ENCODE measurements at places on chromosomes 3 and 15.

GRCh38 chr3:126753191-126754160 is 49.4 kb downstream of the CHCHD6 start:
- no peak for DNase-seq

DNA sequence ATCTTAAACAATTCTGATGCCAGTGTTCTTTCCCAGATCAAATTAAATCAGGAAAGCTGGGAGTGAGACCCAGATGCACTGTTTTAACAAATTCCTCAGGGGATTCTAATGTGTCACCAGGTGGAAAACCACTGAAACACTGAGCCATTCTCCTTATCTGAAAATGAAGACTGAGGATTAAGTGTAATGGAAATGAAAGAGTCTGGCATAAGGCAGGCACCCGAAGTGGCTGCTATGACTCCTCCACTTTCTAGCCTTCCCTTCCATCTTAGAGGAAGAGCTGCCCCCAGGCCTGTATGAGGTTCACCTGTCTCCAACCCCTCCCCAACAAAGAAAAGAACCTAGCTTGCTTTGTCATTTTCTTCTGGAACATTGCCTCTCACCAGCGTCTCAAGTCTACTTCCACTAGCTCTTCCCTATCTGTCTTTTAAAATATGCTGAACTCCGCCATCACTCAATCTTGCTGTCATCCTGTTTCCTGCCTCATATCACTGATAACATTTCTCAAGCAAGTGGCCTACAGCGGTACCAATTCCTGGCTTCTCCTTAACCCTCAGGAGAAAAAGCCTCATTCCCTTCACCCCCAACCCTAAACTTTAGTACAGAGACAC is 13.7 kb upstream of the ABHD2 start:
- DNase-seq = no peak

GRCh38 chr15:65796610-65797078 is 4.6 kb upstream of the DENND4A start:
- no peak for DNase-seq

DNA sequence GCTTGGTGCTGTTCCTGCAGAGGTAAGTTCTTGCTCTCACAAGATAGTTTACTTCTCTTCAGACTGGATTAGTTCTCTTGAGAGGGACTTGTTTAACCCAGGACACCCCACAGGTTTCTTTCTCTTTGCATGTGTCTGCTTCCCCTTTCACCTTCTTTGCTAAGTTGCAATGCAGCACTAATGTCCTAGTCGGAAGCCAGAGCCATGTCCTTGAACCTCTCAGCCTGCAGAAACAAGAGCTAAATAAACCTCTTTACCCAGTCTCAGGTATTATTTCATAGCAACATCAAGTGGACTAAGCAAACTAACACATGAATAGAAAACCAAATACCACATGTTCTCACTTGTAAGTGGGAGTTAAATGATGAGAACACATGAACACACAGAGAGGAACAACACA is 915.2 kb downstream of the NSUN3 start:
- DNase-seq = no peak

GRCh38 chr3:96731031-96731430 is 83.4 kb upstream of the EPHA6 start:
- no peak for DNase-seq

GRCh38 chr3:183854318-183855035 is 29.1 kb upstream of the MAP6D1 start:
- no peak for DNase-seq

DNA sequence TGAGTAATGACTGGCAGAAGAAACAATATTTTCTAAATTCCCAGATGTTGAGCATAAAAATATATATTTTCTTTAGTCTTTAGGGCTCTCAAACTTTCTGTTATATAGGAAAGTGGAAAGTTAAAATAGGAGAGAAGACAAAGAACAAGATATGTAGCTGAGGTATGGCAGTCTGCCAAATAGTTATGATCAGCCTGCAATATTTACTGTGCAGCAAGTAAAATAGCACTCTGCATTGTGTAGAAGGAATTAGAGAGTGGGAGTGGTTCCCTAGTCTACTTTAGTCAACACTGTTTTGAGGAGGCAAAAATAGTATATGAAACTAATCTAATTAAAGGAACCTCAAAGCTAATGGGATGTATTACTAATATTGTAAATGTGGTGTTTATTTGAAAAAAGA is 978.1 kb upstream of the ALCAM start:
- no peak for DNase-seq

DNA sequence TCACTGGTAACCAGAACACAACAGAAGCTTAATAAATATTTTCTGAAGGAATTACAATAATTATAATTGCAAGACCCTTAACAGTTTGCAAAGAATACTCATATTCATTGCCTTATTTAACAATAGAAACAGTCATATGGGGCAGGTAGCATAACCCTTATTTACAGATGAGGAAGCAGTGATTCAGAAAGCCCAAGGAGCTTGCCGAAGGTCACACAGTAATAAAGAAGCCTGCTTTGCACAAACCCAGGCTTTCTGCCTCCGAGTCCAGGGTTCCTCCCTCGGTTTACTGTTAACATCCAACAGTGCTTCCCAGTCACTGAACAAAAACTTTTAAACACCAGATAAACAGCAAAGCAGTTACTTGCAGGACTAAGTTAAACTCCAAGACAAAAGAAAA is 35.3 kb downstream of the SRGAP3 start:
- no peak for DNase-seq

GRCh38 chr3:26827169-26827568 is 204.6 kb downstream of the LRRC3B start:
- no peak for DNase-seq

- DNase-seq = no peak
These were observed 52.8 kb downstream of the MGA start for GRCh38 chr15:41713047-41713446.

- DNase-seq = no peak
These were observed 79.5 kb downstream of the IMPG2 start for GRCh38 chr3:101240719-101241399.

- DNase-seq = no peak
These were observed 46.9 kb downstream of the NFKBIZ start for GRCh38 chr3:101896083-101896757.

- DNase-seq = no peak
These were observed 387.0 kb downstream of the TUSC7 start for GRCh38 chr3:117096549-117096948.

DNA sequence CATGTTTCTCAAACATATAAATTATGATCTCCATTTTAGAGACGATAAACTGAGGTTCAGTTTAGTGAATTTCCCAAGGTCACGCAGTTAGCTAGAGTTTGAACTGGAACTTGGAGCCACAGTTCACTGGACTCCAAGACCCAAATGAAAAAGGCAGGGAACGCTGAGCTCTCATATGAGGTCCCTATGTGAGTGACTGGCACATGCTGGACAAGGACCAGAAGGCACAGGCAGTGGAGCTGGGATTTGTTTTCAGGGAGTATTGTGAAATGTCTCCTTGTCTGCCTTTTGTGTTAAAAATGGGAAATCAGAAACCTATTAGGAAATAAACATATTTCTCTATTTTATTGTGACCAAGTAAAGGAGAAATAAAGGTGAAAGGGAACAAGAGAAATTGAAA is 63.5 kb downstream of the MESD start:
- no peak for DNase-seq

- no peak for DNase-seq
These were observed 3.2 kb upstream of the MME start for GRCh38 chr3:155076888-155077287.

DNA sequence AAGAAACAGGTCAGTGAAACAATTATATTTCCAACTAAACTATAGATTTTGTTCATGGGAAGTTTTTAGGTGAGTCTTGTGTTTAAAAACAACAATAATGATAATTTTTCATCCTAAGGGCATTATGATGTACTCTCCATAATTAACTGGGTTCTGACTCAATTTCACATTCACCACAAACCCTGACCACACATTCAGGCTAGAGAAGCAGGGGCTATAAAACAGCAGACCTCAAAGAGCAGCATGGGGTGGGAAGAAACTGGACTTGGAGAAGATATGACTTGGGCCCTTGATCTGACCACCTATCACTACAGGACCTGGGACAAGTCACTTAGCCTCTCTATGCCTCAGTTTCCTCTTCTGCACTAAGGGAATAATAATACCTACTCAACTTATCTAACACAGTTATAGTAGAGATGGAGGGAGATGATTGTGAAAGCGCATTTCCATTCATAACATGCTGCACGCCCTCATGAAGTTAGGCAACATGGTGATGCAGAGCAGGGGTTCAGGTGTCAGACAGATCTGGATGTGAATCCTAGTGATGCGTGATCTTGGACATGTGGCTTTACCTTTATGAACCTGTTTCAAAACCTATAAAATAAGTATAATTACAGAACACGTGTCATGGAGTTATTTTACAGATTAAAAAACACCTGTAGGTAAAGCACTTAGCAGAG is 63.0 kb upstream of the ACP3 start:
- DNase-seq = no peak

- DNase-seq = no peak
These were observed 12.5 kb upstream of the NCBP2 start for GRCh38 chr3:196954832-196955231.

GRCh38 chr3:74676-75243 is 121.8 kb upstream of the CHL1 start:
- no peak for DNase-seq

DNA sequence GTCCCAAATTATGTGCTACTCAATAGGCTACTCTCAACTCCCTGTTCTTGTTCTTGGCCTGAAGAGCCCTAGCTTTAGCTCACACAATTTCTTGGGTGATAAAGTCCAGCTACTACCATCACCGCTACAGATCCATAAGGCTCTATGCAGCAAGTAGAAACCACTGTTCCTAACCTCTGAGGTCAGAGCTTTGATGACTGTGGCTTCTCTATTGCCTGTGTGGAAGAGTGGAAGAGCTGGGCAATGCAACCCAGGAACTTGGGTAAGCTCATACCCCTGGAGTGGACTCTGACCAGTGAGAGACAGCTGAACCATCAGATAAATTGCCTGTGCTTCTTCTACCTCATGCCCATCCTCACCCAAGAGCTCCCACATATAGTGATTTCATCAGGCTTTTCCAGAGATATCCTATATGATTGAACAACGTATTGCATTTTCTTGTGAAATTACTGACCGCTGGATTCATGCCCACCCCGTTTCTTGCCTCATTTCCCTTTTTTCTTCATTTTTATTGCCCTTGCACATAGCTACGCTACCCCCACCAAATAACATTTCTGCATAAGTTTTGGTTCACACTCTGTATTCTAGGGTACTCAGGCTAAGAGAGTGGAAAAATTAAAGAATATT is 172.3 kb upstream of the MBNL1 start:
- DNase-seq = no peak

- DNase-seq = no peak
These were observed 63.9 kb downstream of the CGNL1 start for GRCh38 chr15:57440167-57440566.

- DNase-seq = no peak
These were observed 39.5 kb downstream of the TIGIT start for GRCh38 chr3:114333180-114333922.

GRCh38 chr3:172312001-172312400 is 136.3 kb downstream of the GHSR start:
- no peak for DNase-seq

DNA sequence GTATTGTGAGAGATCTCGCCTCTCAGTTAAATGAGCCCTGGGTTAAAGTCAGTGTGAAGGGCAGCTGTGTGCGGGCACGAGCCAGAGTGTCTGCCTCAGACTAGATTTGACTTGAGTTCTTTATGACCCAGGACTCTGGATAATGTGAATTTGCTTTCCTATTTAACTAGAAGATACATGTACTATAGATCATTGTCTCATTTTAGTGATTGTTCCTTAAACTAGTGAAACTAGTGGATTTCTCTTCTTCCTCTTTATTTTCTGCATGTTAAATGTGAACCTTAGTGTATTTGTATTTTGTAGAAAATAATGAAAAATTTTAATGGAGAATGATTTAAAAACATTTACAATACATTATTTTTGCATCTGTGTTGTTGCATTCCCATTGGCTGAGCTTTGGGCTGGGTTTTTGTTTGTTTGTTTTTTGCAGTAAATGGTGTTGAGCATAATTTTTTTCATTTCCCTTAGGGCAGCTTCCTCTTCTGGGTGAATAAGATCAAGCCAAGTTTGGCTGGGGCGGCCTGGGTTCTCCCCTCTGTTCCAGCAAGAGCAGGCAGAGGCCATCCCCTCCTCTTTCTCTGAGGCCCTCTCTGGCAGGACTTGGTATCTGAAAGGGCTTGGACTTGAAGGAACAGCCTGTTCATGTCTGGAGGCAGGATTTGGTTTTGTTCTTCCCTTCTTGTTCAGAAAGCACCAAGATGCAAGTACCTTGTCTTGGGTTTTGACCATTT is 15.0 kb downstream of the GCSAM start:
- no peak for DNase-seq

DNA sequence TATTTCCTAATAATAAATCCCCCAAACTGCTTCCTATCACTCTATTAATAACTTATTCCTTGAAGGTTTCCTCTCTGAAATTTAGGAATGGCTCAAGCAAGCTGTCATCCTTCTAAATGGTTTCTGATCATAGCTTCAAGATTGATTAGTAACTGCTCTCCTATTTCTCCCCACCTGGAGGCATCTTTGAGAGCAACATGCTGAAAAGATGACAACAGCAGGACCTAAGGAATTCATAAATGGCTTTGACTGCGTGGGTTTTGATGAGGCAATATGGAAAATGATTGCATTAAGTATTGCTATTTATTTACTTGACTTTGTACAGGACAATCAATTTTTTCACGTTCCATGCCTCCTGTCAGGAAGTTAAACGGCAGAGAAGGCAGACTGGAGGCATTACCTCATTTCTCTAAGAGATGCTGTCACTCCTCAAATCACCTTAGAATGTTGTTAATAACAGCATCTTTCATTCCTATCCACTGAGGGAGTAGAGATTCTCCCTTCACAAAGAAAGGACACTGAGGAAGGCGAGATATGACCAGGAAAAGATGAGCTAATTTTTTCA is 256.4 kb downstream of the EPHB1 start:
- DNase-seq = no peak

- DNase-seq = no peak
These were observed 566.9 kb upstream of the CCDC54 start for GRCh38 chr3:106810300-106810875.
